ENCODE measurements at places on chromosomes 6 and 20.

DNA sequence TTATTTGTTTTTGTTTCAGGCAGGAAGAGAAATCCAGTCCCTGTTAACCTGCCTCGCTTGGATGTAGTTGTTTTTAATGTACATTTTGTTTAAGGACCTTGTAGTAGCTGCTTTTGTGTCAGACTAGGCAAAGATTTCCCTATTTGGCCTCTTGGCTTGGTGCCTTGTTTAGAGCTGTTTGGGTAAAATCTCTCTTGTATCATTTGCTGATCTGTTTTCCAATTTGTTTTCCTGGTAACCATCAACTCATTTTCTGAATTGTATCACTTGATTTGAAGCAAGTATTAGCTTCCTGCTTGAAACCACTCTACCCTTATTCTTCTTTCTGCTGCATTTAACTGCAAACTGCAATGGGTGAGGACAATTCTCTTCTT lies 160.7 kb downstream of the ZFAND3 start:
- DNase-seq, result no peak

DNA sequence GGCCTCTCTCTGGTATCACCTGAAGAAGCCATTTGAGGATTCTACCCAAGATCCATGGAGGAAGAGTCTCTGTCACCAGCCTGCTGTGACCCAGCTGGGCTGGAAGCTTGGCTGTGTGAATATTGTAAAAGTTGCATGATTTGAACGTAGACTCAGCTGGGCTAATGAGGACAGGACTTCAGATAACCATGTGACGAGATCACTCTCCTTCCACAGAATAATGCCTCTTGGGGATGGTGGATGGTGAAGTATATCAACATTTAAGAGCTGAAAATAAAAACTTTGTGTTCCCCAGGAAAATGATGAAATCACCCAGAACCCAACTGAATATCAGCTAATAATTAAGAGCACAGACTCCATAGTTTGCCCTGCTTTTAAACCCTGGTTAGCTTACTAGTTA lies 427.9 kb downstream of the CD83 start:
- DNase-seq, result no peak

GRCh38 chr6:100300221-100300736 lies 164.4 kb downstream of the SIM1 start:
- DNase-seq, result no peak

DNA sequence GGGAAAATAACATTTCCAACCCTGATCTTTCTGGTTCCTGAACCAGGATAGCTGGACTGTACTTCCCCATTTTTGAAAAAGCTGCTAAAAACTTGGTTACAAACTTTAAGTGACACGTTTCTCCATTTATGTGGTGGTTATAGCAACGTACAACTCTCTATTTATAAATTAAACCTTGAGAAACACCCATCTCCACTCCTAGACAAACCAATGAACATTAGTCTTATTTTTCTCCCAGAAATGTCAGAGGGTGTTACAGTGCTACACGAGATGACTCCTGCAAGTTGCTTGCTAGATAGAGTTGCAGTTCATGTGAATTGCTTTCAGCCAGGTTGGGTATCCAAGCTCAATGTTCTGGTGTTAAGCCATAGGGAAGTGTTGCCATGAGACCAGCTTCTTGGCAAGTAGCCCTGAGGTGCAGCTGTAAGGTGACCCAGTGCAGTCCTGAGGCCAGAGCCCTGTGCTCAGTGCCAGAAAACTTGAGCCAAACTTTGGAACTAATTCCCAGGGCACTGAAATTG lies 51.3 kb upstream of the REV3L start:
- no peak for DNase-seq

All from CD4-positive, alpha-beta memory T cell (primary cell).